ENCODE measurements at places on chromosomes 16 and 17.

- no peak for DNase-seq
These were observed 557.4 kb upstream of the ZFHX3 start for GRCh38 chr16:73605309-73605708.

- DNase-seq = no peak
These were observed 15.7 kb upstream of the RPL38 start for GRCh38 chr17:74187761-74188160.

DNA sequence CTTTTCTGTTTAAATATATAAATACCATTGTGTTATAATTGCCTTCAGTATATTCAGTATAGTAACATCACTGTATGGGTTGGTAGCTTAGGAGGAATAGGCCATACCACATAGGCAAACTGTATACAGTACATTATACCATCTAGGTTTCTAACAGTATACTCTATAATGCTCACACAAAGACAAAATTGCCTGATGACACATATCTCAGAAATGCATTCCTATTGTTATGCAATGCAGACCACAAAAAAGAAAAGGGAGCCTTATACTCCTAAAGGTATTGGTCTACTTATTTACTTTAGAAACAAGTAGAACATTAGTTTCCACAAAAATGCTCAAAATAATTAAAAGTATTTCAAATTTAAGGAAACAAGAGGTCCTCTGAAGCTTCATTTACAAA, 47.9 kb downstream of the SETD6 start:
- DNase-seq = no peak

DNA sequence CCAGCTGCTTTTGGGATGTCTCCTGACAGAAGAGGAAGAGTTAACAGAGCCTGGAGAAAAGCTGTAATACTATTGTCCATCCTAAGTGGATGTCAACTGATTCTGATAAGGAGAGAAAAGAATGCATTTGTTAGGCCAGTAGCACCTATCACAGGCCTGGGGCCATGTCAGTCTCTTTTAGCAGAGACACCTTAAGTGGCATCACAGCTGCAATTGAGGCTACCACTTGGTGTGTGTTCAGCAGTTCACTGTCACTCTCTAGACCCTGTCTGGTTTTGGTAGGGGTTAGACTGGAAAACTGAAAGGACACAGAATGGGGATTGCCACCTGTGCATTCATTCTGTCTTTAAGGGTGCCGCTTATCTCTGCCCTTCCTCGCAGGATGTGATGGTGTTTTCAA, 42.0 kb downstream of the PSMD12 start:
- no peak for DNase-seq

GRCh38 chr17:78879635-78880186, 23.3 kb downstream of the CEP295NL start:
- DNase-seq = peak; percentile 60

- no peak for DNase-seq
These were observed 23.6 kb downstream of the CRISPLD2 start for GRCh38 chr16:84843149-84844048.

GRCh38 chr16:85473909-85474620, 139.1 kb upstream of the GSE1 start:
- no peak for DNase-seq

GRCh38 chr17:15091825-15092224, 173.3 kb downstream of the PMP22 start:
- DNase-seq = no peak

GRCh38 chr16:5228369-5228768, 130.8 kb upstream of the EEF2KMT start:
- no peak for DNase-seq
